Osteoblast (primary cell): ENCODE measurements at places on chromosomes 1 and 21. TPM values are rescaled to one million over a fixed set of nuclear protein-coding genes. Genes with fewer than 3 reads are reported as not detected.
A peak's percentile ranks its signal among the peaks of the same experiment; 100 is the strongest.

Gene C1orf56
- total RNA-seq, result 4.4 and 5.4 TPM in 2 replicates

- DNase-seq, result no peak
Measured at GRCh38 chr1:30539884-30540283, 183.5 kb downstream of the MATN1 start.

DNA sequence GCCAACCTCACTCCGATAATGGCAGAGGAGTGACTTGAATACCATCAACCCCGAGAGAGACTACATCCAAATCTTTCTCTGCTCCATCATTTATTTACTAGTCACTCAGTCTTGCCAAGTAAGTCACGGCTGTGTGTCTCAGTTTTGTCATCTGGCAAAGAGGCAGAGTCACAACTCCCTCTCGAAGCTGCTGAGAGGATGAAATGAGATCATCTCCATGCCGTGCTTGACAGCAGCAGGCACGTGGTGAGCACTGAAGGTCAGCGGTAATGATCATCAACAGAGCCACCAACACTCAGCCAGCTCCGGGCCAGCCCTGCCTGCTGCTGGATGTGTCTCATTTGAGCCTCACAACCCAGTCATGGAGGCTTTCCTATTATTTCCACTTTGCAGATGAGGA is 19.9 kb downstream of the ALDH4A1 start:
- DNase-seq, result no peak

DNA sequence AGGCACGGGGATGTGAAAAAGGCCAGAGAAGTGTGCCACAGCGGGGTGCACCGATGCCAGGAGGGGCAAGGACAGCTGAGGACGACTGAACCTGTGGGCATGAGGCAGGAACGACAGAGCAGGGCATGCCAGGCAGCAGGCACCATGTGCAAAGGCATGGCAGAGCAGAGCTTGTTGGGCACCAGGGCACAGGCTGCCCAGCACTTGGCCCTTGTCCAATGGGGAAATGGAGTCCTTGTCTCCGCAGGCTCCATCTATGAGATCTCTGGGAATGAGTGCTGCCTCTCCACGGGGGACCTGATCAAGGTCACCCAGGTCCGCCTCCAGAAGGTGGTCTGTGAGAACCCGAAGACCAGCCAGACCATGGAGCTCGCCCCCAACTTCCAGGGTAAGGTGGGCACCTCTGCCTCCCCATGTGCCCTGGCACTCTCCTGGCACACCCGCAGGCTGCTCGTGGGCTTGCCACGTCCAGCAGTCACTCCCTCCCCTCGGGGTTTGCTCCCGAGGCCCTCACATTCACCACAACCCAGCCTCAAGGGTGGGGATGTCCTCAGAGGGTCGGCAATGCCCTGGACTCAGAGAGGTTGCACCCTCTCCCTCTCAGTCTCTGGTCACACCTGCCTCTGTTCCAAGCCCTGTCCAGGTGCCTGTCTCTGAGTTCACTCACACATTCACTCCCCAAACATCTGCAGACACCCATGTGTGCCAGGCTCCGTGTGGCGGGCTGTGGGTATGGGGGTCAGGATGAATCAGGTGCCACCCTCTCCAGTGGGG is 4.2 kb downstream of the THEMIS2 start:
- no peak for DNase-seq

DNA sequence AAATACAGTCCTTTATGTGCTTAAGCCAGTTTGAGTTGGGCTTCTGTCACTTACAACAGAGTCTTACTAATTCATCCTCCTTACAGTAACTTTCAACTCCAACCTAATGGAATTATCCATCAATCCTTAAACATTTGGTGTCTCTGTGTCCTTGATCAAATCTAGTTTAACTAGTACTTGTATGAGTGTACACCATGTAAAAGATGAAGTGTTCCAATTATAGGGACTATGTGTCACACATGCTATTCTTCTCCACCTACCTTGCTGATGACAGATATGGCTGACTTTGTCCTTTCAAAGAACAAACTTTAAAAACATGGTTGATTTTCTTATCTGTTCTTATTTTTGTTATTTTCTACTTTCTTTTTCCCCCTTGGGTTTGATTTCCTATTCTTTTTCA is 60.4 kb upstream of the NBPF3 start:
- DNase-seq, result no peak

DNA sequence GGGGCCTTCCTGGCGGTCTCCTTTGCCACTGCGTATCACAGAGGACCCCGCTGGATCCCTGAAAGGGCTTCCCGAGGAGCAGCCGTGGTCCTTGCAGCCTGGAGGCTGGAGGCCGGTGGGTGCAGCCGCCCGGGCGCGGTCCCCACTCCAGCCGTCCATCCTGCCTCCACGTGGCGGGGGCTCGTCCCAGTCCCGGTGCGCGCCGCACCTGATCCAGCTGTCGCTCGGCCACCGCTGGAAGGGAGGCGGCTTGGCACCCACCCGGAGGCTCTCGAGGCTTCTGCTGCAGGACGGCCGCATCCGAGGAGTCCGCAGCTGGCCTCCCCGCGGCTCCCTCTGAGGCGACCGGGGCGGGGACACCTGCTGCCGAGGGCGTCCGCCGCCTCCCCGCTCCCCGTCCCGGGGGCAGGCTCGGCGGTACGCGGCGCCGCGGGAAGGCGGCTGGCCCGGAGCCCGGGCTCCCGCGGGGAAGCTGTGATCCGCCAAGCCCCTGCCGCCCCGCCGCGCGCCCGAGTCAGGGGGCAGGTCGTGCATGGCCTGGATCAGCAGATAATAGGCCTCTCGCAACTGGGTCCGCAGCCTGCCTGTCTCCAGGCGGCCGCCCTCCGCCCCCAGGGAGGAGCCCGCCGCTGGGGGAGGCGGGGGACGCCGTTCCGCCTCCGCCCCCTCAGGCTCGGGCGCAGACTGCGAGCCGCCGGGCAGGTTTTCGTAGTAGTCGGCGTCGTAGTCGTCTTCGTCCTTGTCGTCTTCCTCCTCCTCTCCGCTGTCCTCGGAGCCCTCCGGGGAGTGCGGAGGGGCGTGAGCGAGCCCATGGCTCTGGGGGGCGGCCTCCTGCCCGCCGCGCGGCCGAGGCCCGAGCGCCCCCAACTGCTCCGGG is at the start of gene SYDE2:
TSS of gene SYDE2 (minus strand) at position 554 of the 877 bp plus-strand sequence. CDS start at position 534, 20 bp downstream.
- peak; percentile 97 for DNase-seq

Gene CORT
- 0.29 and 0.36 TPM in 2 replicates for total RNA-seq

GRCh38 chr1:182035097-182035770 is 26.3 kb downstream of the ZNF648 start:
- no peak for DNase-seq

DNA sequence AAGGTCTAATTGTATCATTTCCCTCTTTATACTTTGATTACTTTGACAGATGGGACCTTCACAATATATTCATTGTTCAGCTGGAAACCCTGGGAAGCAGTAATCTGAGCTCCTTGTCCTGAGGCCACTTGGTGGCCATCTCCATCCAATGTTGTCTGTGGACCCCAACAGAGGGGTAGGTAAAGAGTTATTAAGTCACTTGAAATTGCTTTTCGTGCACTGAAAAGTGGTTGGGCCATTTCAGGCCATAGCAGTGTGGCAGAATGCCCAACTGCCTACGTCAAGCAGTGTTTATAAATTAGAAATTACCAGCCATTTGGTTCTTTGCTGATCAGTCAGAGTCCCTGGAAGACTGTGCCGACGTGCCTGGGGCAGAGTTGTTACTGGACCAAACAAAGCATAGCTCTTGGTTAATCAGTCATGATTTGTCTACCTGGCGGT is 308.3 kb upstream of the USP25 start:
- DNase-seq, result no peak

Gene CRB1
- not detected in 2 replicates for total RNA-seq

GRCh38 chr1:67256291-67257172 is 51.1 kb upstream of the IL12RB2 start:
- DNase-seq, result no peak

Gene MEX3A
- 0.88 and 1.1 TPM in 2 replicates for total RNA-seq

DNA sequence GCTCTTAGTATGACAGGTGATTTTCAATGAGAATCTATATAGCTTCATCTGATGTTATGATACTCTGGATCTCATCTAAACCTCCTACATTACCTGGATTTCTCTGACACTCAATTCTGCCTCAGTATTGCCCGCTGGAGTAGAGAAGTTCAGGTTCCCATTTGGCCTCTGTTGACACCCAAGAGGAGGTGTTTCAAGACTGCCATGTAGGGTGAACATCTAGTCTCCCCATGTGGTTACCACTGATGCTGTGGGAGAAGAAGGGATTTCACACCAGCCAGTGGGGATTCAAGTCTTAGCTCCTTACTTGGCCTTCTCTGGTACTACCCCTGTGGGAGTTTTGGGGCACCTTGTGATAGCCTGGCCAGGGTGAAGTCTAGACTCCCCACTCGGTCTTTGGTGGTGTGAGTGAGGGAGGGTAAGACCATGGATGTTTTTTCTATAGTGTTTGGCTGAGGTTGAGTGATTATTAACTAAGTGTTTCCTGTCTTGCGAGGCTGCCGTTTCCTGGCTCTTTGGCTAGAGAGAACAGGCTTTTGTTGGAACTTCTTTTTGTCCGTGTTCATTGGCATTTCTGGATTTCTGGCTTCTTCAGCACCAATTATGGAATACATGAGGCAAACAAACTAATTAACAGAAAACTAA is 90.7 kb downstream of the RHOU start:
- DNase-seq, result no peak

- DNase-seq, result no peak
Measured at GRCh38 chr1:181503171-181503810, 20.0 kb downstream of the CACNA1E start.

Gene GSTM5
- total RNA-seq, result 2.1 and 4.3 TPM in 2 replicates

DNA sequence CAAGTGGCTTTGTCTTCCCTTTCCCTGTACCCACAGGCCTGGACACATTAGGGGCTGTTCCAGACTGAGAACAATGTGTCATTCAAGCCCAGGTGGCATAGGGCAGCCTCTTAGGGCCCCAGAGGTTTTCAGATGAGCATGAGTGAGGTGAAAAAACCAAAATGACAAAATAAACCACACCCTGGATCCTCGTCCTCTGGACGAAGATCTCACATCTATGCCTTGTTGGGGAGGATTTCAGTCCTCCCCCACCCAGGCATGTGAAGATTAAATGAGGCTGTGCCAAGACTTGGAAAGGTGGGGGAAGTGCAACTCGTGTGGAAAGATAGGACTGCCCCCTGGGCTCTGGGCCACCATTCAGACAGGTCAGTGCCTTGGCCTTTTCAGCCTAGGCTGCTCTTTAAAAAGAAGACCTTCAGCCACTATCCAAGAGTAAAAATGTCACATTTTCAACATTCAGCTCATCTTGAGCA is 32.8 kb upstream of the IL19 start:
- no peak for DNase-seq

Gene ZNF593OS
- not detected in 2 replicates for total RNA-seq

DNA sequence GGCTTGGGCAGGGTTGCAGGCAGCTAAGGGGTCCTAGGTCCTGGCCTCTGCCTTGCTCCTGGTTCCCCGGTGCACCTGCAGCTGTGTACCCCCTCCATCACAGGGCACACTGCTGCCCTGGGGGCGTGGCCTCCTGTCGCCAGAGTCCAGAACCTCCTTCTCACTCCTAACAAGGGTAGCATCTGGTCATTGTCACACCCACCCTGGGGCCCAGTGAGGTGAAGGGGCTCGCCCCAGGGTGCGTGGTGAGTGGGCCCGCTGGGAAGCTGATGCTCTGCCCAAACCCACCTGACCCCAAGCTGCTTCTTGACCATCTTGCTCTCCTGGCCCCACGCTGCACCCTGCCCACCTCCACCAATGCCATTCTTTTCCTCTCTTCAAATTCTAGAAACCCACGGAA is 44.5 kb downstream of the AJAP1 start:
- peak; percentile 46 for DNase-seq

- no peak for DNase-seq
Measured at GRCh38 chr1:173871500-173871899, 3.3 kb downstream of the ZBTB37 start.

Gene TEDDM1
- not detected in 2 replicates for total RNA-seq

Gene GPR52
- total RNA-seq, result 1.4 and 2.4 TPM in 2 replicates

DNA sequence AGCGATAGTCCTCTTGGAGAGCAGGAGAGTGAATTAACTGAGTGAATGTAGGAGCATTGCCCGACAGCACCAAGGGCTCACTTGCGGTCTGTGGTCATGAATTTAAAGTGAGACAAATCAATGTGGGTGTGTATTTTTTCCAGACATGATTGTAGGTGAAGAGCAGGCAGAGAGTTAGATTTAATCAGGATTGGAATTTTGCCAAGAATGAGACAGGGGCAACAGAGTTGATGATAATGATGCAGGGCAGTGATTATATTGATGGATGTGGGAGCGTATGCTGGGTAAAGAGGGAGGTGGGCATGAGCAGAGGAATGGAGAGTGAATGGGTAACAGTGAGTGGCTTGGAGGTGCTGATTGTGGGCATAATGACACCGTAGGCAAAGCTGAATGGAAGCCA is 20.0 kb upstream of the SYT6 start:
- DNase-seq, result no peak

GRCh38 chr1:4033129-4033676 is 133.1 kb upstream of the C1orf174 start:
- no peak for DNase-seq

DNA sequence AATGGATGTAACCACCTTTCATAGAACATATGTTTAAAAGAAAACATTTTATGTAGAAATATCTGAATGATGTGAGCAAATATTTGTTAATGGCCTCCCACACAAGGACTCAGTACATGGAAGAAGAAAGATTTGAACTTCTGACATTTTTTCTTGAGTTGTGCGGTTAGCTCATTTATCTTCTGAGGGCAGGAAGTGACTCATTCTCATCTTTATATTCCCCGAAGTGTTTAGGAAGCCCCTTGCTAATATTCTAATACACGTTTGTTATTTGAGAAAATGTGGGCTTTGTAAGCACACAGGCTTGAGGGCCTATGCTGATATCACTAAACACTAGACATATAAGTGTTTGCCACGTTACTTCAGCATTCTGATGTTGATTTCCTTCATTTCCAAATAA is 392.5 kb upstream of the PTBP2 start:
- no peak for DNase-seq

GRCh38 chr1:185934476-185935189 is 200.4 kb downstream of the HMCN1 start:
- DNase-seq, result no peak

Gene PDZK1
- total RNA-seq, result 0.29 and 0.36 TPM in 2 replicates

Gene KCNJ10
- total RNA-seq, result not detected in 2 replicates

GRCh38 chr21:34941162-34941561 is 107.9 kb downstream of the RUNX1 start:
- no peak for DNase-seq

DNA sequence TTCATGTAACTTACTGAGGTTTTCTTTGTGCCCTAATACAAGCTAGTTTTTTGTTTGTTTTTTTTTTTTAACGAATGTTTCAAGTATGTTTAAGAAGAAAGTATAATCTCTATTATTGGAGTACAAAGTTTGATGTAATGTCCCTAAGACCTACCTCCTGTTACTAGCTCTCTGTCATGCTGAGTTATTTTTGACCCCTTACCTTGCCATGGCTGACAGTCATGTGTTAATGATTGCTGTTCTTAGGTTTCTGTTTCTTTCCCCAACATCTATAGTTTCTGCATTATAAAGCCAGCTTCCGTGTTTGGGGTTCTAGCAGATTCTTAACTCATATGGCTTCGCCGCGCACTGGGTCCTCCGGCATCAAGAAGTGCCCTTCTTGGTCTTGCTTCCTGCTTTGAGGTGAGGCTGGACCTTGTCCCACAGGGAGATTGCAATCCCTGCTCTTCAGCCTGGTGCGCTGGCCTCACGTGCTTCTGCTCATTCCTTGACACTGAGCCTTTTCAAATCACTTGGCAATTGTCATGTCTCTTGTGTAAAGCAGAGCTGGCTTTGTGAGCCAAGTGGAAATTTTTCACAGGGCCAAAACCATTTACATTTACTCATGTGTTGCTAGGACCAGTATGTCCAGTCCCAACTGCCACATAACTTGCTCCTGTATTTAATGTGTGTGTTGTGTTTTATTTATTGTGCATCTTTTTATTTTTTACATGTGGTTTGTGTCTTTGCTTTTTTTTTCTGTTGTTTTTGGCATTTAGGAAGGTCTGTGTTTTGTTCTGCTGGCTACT is 135.0 kb upstream of the COL6A1 start:
- no peak for DNase-seq
